AG04449 (cell line): ENCODE measurements at places on chromosomes 4 and X.

GRCh38 chr4:84063619-84064018, 435.5 kb downstream of the NKX6-1 start:
- DNase-seq = no peak

DNA sequence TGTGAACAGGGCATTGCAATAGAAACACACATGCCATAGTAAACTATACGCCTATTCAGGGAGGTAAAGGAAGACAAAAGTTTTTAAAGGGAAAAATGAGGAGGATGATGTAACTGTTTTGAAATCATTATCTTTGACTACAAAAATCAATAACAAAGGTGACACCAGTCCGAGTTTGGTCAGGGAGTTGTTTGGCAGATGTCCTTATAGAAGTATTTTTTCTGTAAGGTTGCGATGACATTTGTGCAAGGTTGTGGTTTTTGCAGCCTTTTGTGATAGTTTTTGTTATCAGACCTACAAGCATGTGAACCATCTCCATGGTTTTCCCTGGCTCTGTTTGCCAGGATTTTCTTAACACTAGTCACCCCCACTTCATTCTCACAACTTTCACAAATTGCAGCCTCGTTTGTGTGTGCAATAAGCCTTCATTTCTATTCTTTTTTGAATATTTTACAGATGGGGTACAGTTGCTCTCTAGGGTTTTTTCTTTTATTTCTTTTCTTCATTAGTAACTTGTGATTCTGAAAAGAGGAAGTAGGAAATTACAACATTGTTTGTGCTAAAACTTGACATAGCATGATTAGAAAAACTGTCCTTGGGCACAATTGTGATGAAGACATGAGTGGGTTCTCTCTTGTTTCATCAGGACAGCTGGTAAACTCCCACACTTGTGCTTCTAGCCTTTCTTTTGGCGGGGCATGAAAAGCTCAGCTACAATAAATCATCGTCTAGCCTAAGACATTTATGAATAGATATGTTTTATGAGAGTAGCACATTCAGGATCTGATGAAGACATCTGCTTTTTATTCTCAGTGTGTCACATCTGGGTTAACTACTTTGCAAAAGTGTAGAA, 60.2 kb upstream of the PNPLA4 start:
- DNase-seq = no peak

GRCh38 chr4:6104541-6105130, 86.4 kb upstream of the C4orf50 start:
- DNase-seq = no peak

DNA sequence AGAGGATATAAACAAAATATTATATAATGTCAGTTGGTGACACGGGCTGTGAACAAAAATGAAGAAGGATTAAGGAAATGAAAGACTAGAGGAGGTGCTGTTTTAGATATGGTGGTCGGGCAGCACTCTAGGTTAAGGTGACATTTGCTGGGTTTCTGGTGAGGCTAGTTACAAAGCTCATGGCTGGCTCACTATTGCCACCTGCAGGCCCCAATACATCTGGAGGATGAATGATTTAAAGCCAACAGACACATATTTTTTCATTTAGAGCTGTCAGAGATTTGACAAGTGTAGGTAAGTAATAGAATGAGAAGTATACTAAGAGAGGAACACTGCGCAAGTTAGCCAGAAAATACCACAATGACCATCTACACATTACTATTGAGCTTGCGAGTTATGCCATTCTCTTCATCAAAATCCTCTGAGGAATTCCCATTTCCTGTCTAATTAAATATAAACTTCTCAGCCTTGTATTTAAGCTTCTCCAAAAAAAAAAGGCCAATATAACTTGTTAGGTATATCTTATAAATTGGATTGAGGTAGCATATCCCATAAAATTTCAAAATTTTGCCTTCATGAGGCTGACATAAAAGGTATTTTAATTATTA, 6.4 kb upstream of the FGG start:
- DNase-seq = no peak

GRCh38 chr4:171876636-171877035, 63.4 kb downstream of the GALNTL6 start:
- DNase-seq = no peak

- no peak for DNase-seq
Observed at GRCh38 chr4:1476140-1476513, 69.9 kb upstream of the NKX1-1 start.

GRCh38 chr4:138449938-138450337, 207.8 kb upstream of the SLC7A11 start:
- no peak for DNase-seq

DNA sequence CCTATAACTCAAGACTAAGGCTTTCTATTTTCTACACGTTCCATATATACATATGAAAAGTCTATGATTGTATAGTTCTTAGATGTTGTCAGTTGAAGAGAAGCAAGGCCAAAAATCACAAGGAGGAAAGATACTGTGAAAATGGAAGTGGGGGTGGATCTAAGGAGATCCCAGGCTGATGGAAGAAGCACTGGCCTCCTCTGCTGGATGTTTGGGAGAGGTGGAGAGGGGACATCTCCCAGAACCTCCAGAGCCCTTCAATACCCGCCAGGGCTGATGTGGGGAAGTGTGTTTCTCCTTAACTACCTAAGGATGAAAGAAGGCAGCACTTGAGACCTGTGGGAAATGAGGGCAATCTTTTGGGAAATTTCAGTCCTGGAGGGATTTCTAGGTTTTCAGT, 67.4 kb downstream of the RASGEF1B start:
- DNase-seq = no peak

GRCh38 chr4:100736641-100737451, 219.0 kb upstream of the EMCN start:
- DNase-seq = no peak

- no peak for DNase-seq
Observed at GRCh38 chrX:141960578-141960977, 56.9 kb downstream of the MAGEC1 start.

DNA sequence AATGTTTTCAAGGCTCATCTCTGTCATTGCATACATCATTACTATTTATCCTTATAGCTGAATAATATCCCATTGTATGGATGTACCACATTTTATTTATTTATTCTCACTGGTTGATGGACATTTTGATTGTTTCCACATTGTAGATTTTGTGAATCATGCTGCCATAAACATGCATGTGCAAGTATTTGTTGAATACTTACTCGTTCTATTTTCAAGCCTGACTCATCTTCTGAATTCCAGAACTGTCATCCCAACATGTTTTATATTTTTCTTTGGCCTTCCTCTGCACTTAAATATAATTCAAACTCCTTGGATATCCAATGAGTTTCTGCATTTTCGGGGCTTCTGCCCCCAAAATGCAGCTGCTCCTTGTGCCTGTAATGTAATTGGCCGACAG, 77.6 kb downstream of the MXRA5 start:
- DNase-seq = no peak

DNA sequence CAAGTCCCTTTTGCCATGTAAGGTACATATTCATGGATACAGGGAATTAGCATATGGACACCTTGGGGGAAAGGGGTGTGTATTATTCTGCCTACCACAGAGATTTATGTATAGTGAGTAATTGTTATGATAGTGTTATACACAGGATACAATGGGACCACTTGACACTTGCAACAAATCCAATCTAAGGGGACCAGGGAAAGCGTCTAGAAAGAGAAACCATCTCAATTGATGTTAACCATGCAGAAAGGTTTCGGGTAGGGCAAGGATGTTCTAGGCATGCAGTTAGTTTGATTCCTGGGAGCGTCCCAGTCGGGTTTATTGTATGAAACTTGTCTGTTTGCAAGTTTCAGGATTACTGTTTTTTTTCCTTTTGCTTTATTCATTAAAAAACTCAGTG, 34.2 kb downstream of the MMRN1 start:
- no peak for DNase-seq

DNA sequence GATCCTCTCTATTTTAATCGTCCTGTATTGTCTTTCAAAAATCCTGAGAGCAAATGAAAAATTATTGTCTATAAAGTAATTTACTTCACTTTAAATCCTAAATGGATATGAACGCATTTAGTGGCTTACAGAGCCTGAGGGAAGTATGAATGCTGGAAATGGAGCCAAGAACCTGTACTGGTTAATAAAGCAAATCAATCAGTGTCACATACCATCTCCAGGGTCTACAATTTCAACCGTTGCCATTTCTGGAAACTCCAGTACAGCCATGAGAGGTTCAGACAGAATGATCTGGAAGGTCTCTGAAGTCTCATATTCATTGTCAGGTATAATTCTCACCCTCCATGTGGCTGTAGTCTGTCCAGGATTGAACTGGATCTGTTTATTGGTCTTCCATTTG, 76.6 kb downstream of the FREM3 start:
- DNase-seq = no peak

- no peak for DNase-seq
Observed at GRCh38 chrX:46837558-46838485, 979 bp downstream of the RP2 start.

DNA sequence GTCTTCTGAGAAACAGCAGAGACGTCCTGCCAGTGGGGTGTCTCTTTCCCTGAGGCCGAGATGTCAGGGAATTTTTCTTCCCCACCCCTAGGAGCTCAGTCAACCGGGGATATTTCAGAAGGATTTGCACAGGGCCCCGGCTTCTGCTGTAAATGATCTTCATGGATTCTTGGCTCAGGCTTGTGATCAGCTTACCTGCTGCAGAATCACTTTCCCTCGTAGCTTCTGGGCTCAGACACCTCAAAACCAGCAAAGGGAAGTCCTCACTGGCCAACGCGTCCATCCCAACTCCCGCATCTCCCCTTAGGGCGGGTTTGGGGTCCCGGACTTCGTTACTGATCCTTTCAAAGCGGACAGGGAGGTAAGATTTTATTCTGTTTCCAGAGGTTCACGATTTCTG, 212.7 kb downstream of the SHOX start:
- DNase-seq = no peak

DNA sequence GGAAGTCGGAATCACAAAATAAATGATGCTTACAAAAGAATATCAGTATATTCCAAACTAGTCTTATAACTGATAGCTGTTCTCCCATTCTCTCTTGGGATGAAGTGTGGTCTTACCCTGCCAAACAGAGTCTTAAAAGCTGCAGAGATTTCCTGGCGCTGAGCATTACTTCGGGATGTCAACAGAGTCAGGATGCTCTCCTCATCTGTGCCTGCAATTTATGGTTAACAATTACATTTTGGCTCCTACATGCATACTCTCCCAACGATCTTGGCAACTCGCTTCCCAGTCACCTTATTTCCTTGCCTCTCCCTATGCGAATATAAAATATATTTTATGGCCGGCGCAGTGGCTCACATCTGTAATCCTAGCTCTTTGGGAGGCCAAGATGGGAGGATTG, 12.2 kb downstream of the ANXA5 start:
- no peak for DNase-seq

- DNase-seq = peak; percentile 84
Observed at GRCh38 chr4:88743696-88744095, 46.1 kb upstream of the NAP1L5 start.

DNA sequence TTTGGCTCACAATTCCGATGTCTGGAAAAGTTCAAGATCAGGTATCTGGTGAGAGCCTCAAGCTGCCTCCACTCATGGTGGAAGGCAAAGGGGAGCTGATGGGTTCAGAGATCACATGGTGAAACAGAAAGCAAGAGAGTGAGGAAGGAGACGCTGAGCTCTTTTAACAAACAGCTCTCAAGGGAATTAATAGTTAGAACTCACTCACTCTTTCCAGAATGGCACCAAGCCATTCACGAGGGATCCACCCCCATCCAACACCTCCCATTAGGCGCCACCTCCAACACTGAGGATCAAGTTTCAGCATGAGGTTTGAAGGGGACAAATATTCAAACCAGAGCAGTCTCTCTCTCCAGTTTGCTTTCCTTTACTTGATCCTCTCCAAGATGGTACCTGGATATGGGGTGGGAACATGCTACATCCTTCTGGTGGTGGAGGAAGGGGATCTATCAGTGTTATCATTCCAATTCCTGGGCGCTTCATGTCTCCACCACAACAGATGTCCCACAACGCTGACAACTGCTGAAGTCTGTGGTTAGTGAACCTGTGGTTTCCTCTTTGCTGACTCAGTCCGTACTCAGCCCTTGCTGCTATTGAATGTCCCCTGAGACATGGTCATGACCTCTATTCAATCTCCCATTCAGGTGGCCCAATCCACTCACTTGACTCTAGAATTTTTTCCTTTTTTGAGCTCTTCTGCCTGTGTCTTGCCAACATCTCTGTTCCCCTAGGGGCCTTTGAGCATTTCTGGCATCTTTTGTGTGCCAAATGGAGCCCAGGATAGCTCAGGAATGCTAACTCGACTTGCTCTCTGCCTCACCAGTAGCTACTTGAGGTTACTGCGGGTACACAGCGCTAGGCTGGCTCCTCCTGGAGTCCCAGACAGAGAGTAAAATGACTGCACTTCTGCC, 395.2 kb downstream of the MID1IP1 start:
- no peak for DNase-seq

GRCh38 chrX:50448565-50448964, 22.1 kb downstream of the DGKK start:
- no peak for DNase-seq

DNA sequence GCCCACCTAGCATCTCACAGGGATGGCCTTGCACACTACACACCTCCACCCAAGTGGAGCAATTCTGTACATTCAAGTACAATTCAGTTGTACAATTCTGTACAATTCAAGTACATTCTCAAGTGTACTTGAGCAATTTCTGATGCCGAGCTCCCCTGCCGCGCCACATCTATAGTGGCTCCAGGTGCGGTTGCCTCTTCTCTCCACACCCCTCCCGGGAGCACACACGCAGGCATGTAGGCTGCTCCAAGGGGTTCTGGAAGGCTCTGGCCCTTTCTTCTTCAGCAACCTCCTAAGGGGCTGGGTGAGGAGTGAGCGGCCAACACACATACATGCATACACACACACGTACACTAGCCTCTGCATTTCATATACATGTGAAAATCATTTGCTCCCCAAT, 18.9 kb upstream of the DUSP9 start:
- DNase-seq = no peak

- no peak for DNase-seq
Observed at GRCh38 chrX:40514376-40514775, 66.4 kb upstream of the ATP6AP2 start.

GRCh38 chr4:39655211-39655610, 16.5 kb upstream of the SMIM14 start:
- DNase-seq = no peak

DNA sequence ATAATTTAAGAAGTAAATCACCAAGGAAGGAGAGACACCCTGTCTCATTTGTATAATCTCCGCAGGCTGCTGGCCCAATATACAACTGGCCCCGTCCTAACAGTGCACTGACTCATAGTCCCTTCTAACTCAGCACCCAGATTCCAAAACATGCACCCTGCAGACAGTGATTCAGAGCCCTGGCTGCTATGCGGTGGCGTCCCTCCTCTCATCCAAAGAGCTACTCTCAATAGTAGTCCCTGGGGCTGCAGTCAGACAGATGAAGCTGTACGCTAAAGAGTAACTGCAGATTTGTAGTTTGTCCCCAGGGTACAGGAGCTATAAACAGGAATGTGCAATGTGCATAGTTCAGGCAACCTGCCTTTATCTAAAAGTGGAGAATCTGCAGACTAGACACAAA, 23.0 kb downstream of the GABRA3 start:
- no peak for DNase-seq
